ENCODE measurements at places on chromosomes 13 and 19.

DNA sequence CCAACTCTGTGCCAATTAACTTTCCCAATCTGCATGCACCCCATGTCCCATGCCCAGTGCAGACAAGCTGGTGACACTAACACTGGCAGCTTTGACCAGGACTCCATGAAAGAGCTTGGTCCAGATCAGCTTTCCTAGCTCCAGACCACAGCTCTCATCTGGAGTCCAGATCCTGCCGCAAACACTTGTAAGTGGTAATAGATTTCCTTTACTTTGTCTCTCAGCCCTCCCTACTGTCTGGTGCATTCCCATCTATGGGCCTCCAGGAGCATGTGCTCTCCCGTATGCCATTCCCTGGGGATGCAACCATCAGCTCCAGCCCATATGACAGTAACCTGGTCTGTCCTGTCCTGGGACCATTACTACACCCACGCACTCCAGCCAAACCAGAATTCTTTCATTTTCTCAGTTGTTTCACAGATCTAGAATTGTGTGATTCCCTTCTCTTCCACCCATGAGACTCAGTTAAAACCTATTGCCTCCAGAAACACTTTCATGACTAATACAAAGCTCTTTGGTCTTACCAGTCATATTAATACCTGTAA lies 4.9 kb upstream of the STARD13 start:
- no peak for DNase-seq

- no peak for DNase-seq
Measured at GRCh38 chr13:87622971-87623370, 48.2 kb upstream of the SLITRK5 start.

- DNase-seq: no peak
Measured at GRCh38 chr13:20699715-20700114, 3.8 kb upstream of the IL17D start.

DNA sequence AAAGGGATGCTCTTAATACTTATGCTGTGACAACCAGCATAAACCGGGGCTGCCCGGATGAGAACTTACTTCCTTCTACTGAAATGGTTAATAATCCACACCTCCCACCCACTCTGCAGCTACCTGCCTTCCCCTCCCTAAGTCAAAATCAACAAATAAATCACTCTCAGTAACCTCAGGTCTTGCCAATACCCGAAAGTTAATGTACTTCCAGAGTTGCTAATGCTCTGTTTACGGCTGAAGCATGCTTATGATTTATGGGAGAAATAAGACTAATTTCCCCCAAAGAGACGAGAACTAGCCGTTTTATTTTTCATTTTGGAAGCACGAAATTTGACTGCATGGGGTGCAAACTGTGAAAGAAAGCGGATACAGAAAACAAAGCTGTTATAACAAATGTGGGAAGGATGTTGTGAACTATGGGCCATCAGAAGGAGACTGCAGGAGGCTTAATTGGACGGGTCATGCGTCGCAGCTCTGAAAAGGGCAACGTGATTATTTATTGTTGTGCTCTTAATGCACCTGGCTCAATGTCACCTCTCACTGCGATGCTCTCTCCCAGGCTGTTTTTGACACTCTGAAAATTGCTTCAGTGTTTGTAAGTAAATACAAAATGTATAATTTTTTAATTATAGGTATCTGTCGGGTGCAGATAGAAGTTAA lies 114.0 kb upstream of the SLC7A1 start:
- no peak for DNase-seq

- DNase-seq: no peak
Measured at GRCh38 chr19:50537769-50538230, 24.1 kb upstream of the ASPDH start.
